ENCODE measurements at places on chromosomes 4 and X. TPM values are rescaled to one million over a fixed set of nuclear protein-coding genes. Genes with fewer than 3 reads are reported as not detected.

DNA sequence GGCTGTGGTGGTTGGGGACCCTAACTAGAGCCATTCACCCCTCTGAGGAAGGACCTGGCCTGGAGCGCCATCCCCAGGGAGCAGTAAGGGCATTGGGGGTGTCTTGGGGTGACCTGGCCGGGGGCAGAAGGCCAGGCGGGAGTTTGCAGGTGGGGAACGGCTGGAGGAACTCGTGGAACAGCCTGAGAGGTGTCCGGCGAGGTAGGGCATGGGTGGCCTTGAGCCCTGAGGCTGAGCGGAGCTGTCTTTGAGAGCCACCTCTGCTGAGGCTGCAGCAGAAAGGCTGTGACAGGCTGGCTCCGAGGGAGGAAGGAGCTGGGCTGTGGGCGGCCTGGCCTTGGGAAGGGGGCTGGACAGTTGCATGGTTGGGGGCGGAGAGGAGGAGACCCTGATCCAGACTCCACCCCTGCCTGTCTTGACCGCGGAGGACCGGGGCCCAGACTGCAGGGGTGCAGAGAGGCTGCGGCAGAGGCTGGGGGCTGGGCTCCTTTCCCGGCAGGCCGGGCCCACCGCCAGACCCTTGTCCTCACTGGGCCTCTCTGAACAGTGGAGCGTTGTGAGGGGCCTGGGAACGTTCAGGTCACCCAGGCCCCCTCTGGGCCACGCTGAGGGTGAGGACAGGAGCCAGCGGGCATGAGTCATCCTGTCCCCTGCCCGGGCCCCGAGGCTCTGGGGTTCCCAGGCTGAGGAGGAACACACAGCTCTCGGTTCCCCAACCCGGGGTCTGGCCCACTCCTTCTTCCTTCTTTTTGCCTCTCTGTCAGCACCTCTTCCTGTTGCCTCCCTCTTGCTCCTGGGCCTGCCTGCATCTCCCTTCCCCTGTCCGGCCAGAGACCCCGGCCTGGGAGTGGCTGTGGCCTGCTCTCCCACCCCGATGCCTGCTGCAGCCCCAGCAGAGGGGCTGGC is 8.1 kb downstream of the SH3BP2 start:
- H3K4me1 ChIP-seq: peaks cover 87% of the 10 kb centered on the region
- H3K27me3 ChIP-seq: no peaks in the 10 kb centered on the region
- no peaks in the 10 kb centered on the region for H3K36me3 ChIP-seq
- H3K4me3 ChIP-seq: peak overlapping the region; percentile 26

GRCh38 chr4:27245216-27245615 is 384.6 kb downstream of the STIM2 start:
- H3K27ac ChIP-seq: no peak overlapping the region
- H3K4me3 ChIP-seq: no peak overlapping the region
- H3K36me3 ChIP-seq: no peaks in the 10 kb centered on the region

GRCh38 chrX:154534526-154535322 is 11.9 kb downstream of the G6PD start:
- peaks cover 5% of the 10 kb centered on the region for H3K4me1 ChIP-seq
- peak overlapping the region; percentile 61 for H3K27ac ChIP-seq
- H3K36me3 ChIP-seq: peaks cover 13% of the 10 kb centered on the region
- H3K4me3 ChIP-seq: no peak overlapping the region

- no peak overlapping the region for H3K27ac ChIP-seq
- no peaks in the 10 kb centered on the region for H3K4me1 ChIP-seq
- H3K4me3 ChIP-seq: no peak overlapping the region
- DNase-seq: no peak
- H3K27me3 ChIP-seq: no peaks in the 10 kb centered on the region
These were observed 312.1 kb downstream of the PPP1R2C start for GRCh38 chrX:42465821-42466220.

PARM1 gene
- 21.9 TPM for total RNA-seq
